Astrocyte (in vitro differentiated cells and primary cell): ENCODE measurements at places on chromosomes 2 and 18. TPM values are rescaled to one million over a fixed set of nuclear protein-coding genes. Genes with fewer than 3 reads are reported as not detected.

DNA sequence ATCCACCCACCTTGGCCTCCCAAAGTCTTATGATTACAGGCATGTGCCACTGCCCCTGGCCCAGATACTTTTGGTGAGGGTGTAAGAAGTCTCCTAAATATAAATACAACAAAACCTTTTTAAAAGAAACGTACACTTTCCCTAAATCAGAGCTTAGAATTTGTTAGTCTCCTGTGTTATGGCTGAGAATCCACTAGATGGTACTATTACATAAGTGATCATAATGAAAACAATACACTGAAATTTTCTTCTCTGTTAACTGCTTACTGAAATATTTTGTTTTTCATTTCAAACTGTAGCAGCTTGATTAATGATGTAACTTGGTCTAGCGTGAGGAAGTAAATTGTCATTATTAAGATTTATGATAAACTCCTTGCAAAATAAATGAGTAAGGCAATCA is 74.8 kb upstream of the FAM98A start:
- H3K27me3 ChIP-seq = no peaks in the 10 kb centered on the region
- no peak overlapping the region for H3K27ac ChIP-seq
- no peak overlapping the region for H3K4me3 ChIP-seq
- no peaks in the 10 kb centered on the region for H3K4me1 ChIP-seq

DNA sequence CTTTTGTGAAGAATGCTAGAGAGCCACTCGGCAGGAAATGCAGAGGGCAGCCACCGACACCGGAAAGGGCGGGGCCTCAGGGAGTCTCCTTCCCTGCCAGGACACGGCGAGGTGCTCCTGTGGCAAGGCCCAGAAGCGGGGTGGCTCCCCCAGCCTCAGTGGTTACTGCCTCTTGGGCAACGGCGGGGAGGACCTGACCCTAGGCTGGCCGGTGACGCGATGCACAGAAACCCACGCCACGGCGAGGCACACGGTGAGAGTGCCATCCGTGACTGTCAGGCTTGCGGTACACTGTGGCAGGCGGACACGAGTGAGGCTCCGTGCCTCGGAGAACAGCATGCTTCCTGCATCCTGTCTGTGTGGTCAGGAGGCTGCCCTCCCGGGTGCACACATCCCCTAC is 47.8 kb downstream of the ZAP70 start:
- no peaks in the 10 kb centered on the region for H3K4me1 ChIP-seq
- H3K36me3 ChIP-seq = peaks cover 21% of the 10 kb centered on the region
- H3K27me3 ChIP-seq = no peaks in the 10 kb centered on the region
- DNase-seq = no peak

GRCh38 chr2:111667542-111668273 is 216.3 kb downstream of the ANAPC1 start:
- no peaks in the 10 kb centered on the region for H3K36me3 ChIP-seq
- no peak overlapping the region for H3K27ac ChIP-seq
- no peak overlapping the region for H3K4me3 ChIP-seq
- H3K4me1 ChIP-seq = peaks cover 10% of the 10 kb centered on the region

The CGREF1 gene
- 1.8 and 3.0 TPM in 2 replicates for total RNA-seq

The CAPN14 gene
- total RNA-seq = 0.12 and 0.14 TPM in 2 replicates
